NCI-H1436 (cell line): ENCODE measurements at places on chromosomes 5 and 9.

- no peak for DNase-seq
These were observed 2.5 kb downstream of the TTC1 start for GRCh38 chr5:160011471-160011870.

GRCh38 chr9:114169952-114170770 lies 14.8 kb downstream of the COL27A1 start:
- DNase-seq, result no peak

DNA sequence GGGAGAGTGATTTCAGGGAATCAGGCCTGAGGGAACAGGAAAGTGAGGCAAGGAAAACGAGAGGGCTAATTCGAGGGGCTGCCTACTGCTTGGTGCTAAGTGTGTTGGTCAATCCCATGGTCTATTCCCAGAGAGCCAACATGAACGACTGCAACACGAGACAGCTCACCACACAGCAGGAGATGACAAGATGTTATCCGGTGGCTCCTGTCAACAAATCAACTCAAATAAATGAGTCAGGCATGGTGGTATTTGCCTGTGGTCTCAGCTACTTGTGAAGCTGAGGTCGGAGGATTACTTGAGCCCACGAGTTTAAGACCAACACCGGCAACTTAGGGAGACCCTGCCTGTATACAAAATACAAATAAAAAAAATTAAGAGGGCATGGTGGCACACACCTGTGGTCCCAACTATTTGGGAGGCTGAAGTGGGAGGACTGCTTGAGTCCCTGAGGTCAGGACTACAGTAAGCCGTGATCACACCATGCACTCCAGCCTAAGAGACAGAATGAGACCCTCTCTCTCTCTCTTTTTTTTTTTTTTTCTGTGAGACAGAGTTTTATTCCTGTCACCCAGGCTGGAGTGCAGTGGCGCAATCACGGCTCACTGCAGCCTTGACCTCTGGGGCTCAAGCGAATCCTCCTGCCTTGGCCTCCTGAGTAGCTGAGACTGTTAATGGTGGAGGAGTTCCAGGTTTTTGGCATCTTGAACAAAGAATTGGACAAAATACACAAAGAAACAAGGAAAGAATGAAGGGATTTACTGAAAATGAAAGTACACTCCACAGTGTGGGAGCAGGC lies 9.0 kb upstream of the FAF2 start:
- DNase-seq, result no peak

DNA sequence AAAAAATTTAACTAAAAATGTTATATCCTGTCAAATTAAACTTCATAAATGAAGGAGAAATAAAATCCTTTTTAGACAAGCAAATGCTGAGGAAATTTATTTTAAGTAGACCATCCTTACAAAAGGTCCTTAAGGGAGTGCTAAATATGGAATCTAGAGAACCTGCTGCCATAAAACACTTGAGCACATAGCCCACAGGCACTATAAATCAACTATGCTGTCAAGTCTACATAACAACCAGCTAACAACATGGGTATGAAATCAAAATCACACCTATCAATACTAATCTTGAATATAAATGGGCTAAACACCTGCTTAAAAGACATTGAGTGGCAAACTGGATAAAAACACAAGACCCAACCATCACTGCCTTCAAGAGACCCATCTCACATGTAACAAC lies 15.1 kb upstream of the PRSS3 start:
- peak; percentile 24 for DNase-seq

DNA sequence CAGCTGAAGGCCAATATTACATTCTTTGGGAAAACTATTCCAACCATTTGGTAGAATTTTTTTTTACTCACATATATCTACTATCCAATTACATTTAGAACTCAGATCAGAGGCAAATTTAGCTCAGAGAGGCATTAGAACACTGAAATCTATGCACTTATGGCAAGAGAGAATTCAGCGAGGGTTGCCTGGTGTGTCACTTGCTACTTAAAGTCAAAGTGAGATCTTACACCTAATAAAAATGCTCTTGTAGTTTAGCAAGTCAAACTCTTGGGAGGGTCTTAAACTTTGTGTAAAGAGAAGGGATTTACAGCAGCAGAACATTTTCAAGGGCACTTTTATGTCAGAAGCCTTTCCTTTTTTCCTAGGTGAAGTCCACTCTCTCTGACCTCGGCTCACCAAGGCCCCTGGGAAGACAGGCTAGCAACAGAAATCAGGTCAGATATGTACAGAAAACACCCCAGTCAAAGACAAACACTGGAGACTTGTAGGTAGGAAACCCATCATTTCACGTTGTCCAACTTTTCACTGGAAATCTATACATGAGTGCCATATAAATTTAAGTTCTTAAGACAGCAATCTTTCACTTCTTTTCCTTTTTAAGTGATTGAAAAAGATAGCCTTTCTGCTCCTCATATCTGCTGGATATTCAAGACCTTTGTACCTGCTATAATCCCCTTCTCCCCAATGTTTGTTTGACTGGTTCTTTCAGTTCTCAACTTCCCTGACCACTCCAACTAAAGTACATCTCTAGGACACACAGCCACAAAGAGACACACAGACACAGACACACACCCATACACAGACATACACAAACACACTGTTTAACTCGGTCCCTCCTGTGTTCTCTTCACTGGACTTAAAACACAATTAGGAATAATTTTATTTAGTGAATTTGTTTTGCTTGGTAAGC lies 635.8 kb downstream of the PDE4D start:
- no peak for DNase-seq

DNA sequence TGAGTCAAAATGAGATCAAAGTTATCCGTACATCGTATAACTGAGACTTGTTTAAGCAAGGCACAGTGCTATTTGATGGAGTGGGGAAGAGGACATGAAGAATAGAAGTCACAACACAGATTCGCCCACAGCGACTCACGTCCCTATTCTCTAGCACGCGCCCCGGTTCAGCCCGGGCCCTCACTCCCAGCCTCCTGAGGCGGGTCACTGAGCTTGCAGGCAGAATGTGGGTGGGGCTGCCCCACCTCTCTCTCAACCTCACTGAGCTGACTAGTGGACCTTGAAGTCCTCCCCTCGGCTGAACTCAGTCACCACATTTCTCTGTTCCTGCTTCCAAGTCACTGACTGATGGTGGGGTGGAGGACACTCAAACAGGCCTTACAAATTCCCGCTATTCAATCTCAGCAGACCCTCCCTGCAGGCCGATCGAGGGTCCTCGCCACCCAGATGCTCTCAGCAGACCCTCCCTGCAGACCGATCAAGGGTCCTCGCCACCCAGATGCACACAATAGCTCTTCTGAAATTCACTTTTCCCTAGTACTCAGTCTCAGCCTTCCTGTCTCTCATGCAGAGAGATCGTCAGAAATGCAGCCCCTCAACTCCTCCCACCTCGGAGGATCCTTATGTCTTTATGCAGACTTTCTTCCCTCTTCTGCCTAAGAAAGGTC lies 12.9 kb downstream of the GLDC start:
- DNase-seq, result no peak

DNA sequence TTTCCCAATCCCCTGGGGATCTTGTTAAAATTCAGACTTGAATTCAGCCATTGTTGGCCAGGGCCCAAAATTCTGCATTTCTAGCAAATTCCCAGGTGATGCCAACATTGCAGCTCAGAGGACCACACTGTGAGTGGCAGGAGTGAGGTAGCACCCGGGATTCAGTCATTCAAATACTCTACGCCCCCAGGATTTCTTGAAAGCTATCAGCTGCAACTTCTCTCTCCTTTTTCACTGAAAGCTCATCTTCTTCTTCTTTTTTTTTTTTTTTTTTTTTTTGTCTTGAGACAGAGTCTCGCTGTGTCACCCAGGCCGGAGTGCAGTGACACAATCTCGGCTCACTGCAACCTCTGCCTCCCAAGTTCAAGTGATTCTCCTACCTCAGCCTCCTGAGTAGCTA lies 19.3 kb upstream of the ANKH start:
- DNase-seq, result no peak

DNA sequence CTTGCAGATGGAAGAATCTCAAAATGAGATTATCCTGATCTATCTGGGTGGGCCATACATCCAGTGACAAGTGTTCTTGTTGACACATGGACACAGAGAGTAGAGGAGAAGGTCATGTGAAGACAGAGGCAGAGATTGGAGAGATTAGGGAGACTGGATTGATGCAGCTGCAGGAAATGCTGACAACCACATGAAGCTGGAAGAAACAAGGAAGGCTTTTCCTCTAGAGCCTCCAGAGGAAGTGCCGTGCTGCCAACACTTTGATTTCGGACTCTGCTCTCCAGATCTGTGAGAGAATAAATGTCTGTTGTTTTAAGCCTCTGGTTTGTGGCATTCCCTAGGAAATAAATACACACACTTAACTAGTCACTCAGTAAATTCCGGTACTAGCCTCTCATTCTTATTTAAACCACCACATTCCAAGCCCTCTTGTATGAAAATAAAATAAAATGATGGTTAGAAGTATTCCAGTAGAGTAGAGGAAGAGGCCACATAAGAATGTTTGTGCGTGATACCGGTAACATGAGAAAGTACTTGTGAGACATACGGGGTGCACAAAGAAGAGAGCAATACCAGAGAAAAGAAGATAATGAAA lies 110.9 kb upstream of the DMAC1 start:
- no peak for DNase-seq

GRCh38 chr5:154608531-154609011 lies 130.5 kb upstream of the HAND1 start:
- no peak for DNase-seq

GRCh38 chr5:137589185-137589584 lies 90.1 kb upstream of the SPOCK1 start:
- DNase-seq, result no peak

DNA sequence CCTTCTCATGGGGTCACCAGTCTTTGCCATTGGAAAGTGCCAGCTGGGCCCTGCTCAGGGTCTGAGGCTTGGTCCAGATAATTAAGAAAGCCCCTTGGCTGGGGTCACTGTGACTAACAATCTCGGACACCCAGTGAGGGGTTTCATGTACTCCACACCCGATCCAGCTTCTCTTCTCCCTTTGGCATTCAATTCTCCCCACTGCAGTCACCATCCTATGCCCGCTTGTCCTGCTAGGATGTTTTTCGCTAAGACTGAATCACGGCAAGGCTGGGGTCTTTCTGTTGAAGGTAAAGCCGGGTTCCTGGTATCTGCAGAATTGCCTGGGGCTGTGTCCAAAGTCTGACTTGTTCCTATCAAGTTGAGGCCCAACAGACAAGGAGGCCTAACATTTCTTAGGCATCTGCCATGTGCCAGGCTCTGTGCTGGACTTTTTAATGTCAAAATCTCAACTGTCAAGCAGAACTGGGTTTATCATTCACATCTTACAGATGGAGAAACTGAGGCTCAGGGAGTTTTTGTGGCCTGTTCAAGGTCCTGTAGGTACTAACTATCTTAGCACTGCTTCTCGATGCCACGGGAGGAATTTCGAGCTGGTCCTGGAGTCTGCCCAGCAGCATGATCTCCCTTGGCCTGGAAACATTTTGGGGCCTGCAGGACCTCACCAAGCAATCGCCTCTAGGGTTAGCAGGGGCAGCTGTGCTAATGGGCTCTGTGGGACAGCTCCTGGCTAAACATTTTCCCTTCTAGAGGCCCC lies 142.0 kb upstream of the ALDH1B1 start:
- DNase-seq, result no peak

DNA sequence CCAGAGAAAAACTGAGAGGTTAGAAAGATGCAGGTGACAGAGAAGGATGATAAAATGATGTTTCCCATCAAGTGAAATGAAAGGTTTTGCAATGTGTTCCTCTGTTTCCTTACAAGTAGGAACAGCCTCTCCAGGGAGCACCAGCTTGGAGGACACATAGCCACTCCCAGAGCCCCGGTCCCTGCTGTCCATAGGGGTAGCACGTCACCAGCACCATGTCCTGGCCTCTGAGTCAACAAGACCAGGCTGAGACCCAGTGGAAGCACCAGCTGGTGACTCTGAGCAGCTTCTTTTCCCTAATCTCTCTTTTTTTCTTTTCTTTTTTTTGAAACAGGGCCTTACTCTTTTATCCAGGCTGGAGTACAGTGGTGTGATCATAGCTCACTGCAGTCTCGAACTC lies 19.4 kb upstream of the HMCN2 start:
- no peak for DNase-seq

DNA sequence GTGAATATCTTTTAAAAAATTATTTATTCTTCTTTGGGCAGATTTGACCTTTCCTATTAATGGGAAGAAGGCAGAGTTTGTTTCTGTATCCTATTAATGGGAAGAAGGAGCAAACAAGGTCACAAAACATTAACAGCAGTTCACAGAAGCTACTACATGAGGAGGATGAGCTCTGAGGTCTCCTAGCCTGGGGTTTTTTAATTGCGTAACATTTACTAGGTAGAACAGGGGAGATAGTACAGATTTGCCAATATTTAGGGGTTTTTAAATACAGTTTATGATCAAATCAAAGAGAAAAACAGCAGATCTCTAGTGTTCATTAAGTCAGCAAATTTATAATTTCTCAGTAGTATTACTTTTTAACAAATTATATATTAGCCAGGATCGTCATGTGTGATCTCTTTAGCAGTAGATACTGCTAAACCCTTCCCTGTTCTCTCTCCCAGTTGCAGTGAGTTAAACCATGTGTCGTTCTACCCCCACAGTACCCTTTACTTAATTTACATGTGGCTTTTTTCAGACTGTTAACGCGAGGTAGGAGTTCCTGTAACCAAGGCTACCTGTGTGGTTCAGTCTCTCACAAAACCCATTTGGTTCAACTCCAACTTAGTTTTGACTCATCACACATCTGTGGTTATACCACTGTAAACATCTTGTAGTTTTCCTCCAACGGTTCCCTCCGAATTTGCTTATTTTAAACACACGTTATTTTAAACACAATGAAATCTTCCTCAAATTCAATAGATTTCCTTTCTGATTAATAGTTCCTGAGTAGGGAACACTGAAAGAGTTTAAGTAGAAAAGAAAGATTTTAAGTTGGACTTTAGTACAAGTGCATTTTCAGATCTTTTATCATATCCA lies 13.3 kb downstream of the SLC25A46 start:
- no peak for DNase-seq
